Kasumi-1 (cell line): ENCODE measurements at places on chromosomes 5 and 9.

GRCh38 chr5:68872088-68872839 lies 221.6 kb upstream of the SLC30A5 start:
- no peak for DNase-seq

GRCh38 chr5:172064358-172064757 lies 57.9 kb upstream of the FBXW11 start:
- DNase-seq = no peak

- no peak for DNase-seq
Measured at GRCh38 chr5:157817387-157817702, 41.6 kb downstream of the CLINT1 start.

- DNase-seq = peak; percentile 55
Measured at GRCh38 chr9:127586537-127586936, 25.5 kb upstream of the STXBP1 start.

GRCh38 chr5:154300207-154300883 lies 109.8 kb downstream of the GALNT10 start:
- no peak for DNase-seq

DNA sequence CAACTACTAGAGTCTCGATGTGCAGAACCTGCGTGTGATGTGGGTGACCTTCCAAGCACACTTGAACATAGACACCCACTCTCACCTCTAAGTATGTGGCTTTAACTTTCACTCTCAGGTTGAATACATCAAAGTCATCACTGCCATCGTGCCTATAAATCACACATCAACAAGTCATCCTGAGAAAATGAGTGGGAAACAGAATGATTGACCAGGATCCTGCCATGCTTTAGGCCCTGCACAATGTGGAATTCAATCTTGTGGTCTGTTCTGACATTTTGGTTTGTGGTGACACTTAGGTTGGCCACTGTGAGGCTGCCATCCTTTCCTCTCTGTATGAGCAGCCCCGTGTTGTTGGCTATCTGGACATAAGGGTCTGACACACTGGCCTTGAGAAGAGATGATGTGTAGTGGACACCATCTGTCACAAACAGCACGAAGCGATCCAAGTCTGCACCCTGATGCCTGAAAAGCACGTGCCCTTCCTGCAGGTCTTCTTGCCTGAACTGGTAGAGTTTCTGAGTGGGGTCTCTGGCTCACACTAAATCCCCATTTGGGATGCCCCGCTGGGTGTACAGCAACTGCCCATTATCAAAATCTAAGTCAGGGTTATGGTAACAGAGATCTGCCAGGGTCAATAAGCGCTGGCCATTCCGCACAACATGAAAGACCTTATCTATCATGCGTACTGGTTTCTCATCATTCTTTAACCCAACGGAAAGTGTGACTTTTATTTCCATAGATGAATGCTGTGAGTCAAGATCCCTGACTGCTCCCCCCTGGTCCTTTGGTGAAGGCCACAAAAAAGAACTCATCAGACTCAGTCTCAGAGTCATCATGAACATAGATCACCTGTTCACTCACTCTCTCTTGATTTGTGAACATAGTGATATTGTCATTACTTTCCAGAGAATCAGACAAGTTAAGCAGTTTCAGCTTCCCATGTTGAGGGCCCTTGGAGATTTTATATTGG lies 116.6 kb downstream of the ESM1 start:
- no peak for DNase-seq

DNA sequence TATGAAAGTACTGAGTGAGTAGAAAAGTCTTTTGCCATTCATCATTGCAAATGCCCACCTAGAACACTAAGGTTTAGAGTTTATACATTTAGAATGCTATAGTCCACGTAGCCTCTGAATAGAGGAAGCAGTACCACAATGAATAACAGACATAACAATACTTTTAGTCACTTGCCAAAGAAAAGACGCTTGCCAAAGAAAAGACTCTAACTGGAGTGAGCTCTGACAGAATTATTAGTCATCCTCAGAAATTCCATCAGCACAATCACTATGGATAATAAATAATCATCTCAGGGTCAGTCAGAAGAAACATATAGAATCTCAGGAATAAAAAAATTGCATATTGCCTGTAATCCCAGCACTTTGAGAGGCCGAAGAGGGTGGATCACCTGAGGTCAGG lies 168.5 kb upstream of the TARS1 start:
- no peak for DNase-seq

GRCh38 chr5:139848508-139849100 lies 53.0 kb downstream of the PSD2 start:
- DNase-seq = no peak

DNA sequence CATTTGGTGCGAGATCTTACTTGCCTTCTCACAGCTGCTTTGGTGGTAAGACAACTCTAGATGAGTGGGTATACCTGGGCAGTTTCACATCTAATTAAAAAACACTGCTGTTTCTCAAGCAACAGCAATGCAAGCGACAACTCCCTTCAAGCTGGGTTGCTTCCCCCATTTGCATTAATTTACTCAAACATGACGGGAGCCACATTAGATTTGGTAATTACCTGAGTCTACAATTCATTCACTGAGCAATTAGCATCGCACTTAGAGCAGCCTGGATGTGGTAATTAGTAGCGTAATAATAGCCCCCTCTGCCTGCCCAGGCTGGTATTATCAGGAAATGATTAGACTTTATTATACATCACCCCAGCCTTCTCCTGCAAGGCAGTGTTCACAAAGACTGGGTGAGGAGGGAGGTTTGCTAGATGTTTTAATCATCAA lies 73.4 kb downstream of the FBXO38 start:
- peak; percentile 10 for DNase-seq

- no peak for DNase-seq
Measured at GRCh38 chr5:178560911-178561310, 29.3 kb downstream of the COL23A1 start.

DNA sequence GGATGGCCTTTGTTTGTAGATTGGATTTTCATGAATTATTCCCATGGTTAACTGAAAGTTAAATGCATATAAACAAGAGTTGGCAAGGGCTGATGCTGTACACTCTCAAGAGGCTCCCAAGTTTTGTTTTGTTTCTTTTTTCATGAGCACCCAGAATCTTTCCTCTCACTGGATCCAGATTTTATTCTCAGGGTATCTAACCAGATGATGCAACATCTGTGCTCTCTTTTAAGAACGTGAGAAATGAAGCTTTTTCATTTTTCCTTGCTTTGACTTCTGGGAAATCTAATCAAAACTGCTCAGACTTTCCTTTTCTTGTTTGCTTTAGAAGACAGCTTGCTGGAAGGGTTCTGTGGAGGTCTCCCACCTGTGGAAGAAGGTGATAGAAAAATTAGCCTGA lies 142.7 kb upstream of the SLC12A2 start:
- no peak for DNase-seq

DNA sequence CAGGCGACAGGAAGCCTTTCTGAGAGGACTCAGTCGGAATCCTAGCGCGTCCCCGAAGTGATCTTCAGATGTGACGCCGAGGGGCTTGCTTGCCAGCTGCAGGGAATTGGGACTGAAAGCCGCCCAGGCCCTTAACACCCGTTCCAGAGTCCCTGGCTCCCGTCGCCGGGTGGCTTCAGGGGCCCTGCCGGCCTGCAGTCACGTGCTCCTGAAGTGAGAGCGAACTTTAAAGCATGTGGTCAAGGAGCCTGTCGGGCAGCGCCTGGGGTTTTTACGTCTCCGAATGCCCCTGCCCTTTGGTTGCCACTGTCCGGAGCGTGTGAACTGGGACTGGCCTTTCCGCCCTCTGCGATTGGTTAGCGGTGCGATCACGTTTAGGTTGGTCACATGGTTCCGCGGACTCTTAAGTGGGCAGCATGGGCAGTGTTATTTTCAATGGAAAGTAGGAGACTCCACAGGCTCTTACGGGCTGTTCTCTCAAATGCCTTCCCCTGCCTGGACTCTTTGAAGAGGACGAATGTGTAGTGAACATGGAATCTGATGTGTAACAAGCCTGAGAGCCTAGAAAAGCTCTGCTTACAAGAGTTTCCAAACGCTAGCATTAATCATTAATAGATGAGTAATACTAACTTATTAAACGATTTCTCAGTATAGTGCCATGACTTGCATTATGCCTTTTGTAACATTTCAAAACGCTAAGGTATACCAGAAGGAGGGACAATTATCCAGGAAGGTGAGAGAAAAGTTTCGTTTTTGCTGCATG lies 1.9 kb downstream of the VLDLR start:
- no peak for DNase-seq

GRCh38 chr5:169150108-169150507 lies 150.8 kb downstream of the SLIT3 start:
- no peak for DNase-seq

GRCh38 chr5:76497986-76498717 lies 95.1 kb downstream of the IQGAP2 start:
- no peak for DNase-seq

- DNase-seq = no peak
Measured at GRCh38 chr9:80062567-80062966, 490.8 kb downstream of the TLE4 start.

GRCh38 chr5:113749334-113749733 lies 235.8 kb downstream of the YTHDC2 start:
- DNase-seq = no peak

DNA sequence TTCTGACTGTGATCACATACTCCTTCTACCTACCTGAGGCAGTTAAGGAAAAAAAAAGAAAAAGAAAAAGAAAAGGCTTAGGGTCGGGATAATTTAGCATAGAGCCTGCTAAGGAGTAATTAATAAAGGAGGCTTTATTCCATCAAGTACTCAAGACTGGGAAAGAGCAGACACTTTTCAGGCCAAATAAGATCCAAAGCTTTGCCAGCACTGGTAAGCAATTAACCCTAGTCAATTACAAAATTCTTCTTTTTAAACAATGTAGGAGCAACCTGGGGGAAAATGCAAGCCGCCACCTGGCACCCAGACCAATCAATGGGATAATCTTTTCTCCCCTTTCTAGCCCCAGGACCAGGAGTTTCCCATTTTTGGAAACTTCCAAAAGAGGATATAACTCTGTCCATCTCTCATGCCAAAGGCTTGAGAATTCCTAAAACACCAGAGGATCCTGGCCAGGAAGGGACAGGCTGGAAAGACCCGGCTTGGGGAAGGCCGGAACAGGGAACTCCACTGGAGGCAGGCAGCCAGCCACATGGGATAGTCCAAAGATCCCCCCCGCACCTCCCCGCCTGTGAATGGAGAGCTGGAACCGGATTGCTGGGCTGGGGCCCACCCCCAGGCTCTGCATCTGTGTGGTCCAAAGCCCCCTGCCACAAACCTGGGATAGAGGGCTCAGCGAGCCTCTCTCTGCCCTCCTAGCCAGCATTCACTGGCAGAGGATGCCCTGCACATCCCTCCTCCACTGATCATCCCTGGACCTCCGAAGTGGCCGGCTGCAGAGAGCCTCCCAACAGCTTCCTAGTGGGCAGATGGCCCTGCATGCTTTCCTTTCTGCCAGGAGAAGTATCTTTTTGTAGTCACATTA lies 117.8 kb downstream of the ZNF354C start:
- DNase-seq = no peak

- DNase-seq = no peak
Measured at GRCh38 chr9:34246453-34246852, 67.6 kb downstream of the UBAP1 start.

DNA sequence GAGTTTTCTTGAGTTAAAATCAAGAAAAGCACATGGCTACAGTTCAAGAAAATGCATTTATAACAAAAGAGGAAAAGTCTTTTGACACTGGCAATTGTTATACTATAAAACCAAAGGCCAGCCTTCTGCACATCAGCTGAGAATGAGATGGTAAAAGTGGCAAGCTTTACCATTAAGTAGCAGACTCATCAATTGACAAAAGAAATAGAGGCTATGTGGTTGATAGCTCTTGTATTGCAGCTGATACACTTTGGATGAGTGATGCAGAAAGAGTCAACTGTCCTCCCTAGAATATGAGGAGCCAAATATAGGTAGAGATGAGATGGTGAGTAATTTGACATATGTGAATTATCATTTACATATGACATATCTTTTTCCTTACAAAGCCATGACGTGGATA lies 1100.9 kb upstream of the CDH6 start:
- no peak for DNase-seq
